Globus pallidus (tissue), 1 donor: ENCODE measurements at places on chromosomes 12 and 14.

DNA sequence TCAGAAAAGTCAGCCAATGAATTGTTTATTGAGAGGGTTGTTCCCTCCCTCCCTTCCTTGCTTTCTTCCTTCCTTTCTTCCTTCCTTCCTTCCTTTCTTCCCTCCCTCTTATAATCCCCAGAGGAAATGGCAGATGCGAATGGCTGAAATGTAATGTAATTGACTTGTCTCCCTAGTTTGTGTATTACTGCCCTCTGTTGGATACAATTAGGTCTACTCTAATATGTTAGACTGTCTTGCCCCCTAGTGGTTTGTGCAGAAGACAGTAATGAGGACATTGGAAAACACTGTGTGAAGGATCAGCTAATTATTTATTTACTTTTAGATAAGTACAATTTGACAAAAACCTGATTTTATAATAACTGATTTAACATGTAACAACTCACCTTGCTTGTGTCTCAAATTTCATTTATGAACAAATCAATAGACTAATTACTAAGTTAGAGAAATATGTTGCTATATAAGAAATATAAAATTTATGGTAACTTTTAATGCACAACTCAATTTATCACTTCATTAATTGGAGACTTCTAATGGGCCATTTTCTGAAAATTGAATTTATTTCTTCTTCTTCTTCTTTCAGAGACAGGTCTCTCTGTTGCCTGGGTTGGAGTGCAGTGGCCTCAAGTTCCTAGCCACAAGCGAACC, 229.8 kb upstream of the LRIG3 start:
- DNase-seq = peak; percentile 83

DNA sequence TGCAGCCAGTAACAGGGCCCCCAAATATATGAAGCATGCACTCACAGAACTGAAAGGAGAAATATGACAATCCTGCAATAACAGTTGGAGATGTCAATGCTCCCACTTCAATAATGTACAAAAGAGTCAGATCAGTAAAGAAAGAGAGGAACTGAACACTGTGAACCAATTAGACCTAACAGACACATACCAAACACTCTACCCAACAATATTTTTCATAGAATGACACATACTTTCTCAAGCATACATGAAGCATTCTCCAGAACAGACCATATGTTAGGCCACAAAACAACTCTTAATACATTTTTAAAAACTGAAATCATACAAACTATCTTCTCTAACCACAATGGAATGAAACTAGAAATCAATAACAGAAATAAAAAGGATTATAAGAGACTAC, 80.2 kb downstream of the ELK3 start:
- no peak for DNase-seq

DNA sequence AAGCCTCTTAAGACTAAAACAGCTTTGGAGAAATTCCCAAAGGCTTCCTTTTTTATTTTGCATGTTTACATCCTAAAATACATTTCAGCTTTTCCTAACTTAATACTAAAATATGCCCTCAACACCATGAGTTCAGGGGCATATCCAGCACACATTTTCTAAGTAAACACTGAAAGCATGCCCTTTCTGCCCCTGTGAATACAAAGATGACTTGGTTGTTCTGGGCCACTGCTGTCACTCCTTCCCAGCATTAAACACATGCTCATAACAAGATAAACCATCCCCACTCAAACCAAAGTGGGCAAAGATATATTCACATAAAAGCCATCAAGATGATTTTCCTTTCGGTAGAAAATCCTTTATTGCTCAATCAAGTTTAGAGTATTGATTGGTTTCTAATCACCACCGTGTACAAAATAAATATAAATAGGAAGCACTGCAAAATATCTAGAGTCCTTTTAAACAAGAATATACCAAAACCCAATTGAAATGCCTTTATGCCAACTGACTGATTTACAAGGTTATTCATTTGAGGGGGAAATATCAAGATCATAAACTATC, 1.9 kb downstream of the CCNB1IP1 start:
- no peak for DNase-seq

DNA sequence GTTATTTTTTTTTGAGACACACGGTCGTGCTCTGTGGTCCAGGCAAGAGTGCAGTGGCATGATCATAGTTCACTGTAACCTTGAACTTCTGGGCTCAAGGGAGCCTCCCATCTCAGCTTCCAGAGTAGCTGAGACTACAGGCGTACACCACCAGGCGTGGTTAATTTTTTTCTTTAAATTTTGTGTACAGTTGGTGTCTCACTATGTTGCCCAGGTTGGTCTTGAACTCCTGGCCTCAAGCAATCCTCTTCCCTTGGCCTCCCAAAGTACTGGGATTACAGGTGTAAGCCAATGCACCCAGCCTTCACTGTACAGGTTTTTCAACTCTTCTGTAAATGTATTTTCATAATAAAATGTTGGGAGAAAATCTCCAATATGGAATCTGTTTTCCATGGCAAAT, 5.7 kb upstream of the KLC1 start:
- DNase-seq = no peak

DNA sequence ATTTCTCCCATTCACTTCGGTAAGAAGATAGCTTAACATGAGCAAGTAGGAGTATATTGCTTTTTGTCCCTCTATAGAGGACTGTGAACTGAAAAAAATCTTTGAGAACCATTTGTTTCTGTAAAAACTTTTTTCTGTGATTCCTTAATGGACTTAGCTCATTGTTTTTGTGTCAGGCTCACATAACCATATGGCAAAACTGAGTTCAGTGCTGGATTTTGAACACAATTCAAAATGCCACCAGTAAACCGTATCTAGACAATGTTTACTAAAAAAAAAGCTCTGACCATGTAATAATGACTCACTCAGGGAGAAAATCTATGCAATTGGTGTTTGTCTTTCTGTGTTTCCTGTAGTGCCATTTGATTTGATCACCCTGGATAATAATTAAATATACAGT, 5.2 kb downstream of the TRHDE start:
- DNase-seq = no peak
